ENCODE measurements at places on chromosomes 1 and 21.

DNA sequence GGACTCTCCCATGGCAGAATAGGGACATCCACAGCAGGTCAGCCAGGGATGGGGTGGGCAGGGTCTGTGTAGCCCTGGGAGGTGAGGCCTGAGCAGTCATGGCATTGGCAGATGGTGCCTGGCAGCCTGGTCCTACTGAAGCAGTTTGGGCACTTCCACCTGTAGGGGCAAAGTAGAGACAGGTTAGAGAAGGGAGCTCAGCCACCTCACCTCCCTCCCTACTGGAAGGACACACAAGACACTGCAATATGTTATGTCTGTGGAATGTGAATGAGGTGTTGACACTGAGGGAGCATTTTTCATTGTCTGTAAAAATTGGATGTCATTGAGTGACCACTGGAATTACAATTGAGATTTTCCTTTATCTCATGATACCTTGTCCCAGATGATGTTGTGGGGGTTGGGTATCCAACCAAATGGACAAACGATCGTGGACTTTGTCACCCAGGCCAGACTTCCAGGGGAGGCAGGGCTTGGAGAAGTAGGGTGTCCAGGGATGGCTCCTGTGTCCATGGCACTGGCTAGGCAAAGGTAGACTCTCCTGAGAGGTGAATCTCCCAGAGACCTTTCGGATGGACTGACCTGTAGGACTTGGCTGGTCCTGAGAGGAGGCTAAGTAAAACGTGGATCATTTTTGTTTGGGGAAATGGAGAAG lies 9.7 kb downstream of the SHISA4 start:
- DNase-seq, result no peak

DNA sequence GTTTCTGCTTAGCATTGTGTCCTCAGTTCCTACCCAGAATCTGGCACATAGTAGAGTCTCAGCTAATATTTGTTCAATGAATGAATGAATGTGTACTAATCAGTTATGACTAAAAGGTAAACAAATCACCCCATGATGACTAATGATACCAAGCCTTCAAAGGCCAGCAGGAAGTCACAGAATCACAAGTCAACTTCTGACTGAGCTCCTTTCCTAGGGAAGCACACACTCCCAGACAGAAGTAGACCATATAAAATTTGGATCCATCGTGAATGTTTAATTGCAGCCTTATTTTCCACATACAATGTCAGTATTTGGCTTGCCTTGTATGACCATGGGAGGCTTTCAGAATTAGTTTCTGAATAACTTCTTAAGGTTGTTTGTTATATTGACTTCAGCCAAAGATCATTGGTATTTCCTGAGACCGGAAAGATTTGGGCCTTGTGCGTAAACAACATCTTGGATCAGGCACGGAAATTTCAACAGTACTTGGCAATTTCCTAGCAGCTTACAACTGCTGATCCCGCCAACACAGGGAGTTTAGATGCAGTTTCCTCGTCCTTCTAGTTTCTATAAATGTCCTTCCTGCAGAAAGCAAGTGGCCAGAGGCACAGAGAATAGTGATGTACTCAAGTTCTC lies 185.9 kb upstream of the ATP1B1 start:
- peak; percentile 69 for DNase-seq

- no peak for DNase-seq
Observed at GRCh38 chr1:41439234-41439633, 45.2 kb downstream of the EDN2 start.

DNA sequence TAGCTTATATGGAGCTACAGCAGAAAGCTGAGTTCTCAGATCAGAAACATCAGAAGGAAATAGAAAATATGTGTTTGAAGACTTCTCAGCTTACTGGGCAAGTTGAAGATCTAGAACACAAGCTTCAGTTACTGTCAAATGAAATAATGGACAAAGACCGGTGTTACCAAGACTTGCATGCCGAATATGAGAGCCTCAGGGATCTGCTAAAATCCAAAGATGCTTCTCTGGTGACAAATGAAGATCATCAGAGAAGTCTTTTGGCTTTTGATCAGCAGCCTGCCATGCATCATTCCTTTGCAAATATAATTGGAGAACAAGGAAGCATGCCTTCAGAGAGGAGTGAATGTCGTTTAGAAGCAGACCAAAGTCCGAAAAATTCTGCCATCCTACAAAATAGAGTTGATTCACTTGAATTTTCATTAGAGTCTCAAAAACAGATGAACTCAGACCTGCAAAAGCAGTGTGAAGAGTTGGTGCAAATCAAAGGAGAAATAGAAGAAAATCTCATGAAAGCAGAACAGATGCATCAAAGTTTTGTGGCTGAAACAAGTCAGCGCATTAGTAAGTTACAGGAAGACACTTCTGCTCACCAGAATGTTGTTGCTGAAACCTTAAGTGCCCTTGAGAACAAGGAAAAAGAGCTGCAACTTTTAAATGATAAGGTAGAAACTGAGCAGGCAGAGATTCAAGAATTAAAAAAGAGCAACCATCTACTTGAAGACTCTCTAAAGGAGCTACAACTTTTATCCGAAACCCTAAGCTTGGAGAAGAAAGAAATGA lies 37.6 kb downstream of the CENPF start:
- no peak for DNase-seq

DNA sequence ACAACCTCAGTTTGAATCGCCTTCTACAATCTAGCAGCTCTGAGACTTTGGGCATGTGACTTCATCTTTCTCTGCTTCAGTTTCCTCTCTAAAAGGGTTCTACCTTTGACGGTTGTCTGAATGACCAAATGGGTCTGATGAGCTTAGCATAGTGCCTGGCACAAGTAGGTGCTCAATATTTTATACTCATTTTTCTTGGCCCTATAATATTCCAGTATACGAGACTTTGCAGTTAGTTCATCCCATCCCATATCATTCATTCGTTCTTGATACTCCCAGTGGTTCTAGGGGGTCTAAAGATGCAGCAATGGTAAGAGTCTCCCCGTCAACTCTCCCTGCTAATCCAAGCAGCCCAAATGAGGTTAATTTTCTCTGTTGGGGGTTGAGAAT lies 67.6 kb downstream of the ALPL start:
- DNase-seq, result no peak

GRCh38 chr1:39692152-39693074 lies 1.2 kb upstream of the HPCAL4 start:
- DNase-seq, result no peak

GRCh38 chr1:54018635-54019034 lies 649 bp upstream of the LDLRAD1 start:
- DNase-seq, result no peak

DNA sequence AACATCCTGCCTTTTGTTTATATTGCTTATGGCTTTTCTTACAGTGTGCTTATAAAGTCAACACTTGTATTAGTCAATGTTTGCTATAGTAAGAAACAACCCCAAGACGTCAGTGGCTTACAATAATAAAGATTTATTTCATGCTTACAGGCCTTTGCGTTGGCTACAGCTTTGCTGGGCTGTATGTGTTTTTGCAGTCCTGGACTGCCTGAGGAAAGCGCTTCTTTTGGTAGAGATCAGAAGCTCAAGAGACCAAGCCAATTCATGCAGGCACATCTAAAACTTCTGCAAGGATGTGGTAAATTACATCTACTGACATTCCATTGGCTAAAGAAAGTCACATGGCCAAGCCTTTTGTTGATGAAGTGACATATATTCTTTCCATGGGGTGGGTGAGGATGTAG lies 17.5 kb upstream of the PRKAA2 start:
- peak; percentile 86 for DNase-seq

DNA sequence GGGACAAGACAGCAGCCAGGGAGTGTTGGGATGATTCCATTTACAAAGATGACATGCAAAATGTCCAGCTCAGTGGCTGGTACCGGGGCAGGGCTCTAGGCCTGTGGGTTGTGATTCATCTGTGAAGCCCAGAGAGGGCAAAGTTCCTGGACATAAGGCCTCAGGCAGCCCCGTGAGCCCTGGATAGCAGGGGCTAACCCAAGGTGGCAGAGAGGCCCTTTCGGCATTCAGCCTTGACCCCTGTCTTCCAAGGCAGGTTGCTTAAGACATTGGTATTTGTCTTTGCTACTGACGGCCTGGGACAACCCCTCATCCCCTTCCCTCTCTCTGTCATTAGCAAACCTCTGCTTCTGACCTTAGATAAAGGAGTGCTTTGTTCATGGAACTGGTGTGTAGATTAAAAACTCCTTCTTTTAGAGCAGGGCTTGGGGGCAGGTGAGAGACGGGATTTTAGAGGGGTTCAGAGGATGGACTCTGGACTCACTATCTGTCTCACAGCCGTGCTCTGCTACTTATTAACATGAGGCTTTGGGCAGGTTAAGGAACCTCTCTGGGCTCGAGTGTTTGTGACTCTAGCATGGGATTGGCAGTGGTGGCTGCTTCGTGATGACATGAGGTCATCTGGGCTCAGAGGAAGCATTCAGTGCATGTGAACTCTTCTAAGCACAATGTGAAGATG lies 36.3 kb downstream of the TMEM51 start:
- DNase-seq, result peak; percentile 73

DNA sequence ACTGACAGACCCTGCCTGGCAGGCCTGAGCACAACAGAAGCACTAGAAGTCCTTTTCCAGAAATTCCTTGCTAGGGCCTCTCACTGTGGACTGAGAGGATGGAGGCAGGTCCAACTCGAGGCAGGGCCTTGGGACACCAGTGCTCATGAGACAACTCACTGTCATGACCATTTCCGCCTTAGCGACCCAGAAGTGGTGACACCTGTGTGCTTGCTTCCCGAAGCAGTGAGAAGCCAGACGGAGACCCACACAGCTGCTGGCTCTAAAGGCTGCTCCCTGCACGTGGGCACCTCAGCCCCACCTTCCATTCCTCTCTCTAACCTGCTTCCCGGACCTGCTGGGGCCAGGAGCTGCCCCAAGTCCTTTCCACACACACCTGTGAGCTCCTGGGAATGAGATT lies 33.0 kb downstream of the KCNC4 start:
- no peak for DNase-seq

DNA sequence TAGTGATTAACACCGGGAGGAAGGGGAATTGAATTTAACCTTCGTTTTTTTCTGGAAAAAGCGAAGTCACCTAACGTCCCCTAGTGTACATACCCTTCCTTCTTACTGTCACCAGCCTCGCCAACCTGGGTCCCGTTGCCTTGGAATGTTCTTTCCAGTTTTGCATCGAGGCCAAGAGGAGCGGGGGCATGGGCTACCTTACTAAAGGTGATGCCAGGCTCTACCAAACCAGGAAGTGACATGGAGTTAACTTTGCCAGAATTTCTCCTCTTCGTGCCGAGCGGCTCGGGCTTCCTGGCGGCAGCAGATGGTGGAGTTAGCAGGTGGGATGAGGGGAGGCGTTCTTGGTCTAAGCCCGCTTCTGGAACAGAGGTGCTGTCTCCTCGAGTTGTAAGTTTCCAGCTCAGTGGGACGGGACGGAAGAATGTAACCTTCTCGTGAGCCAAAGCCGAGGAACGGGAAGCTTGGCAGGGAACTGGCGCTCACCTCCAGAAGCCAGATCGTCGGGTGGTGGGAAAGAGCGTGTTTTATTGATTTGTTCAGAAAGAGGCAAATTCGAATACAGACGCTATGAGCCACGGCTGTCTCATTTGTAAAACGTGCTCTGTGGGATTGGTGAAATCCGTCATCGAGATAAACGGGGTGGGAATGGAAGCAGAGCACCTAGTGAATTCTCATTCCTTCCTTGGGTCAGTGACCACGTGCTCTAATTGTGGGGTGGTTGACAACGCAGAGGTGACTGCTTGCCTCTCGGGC lies 486 bp downstream of the NIPAL3 start:
- DNase-seq, result peak; percentile 47

GRCh38 chr1:194043984-194044755 lies 857.8 kb upstream of the B3GALT2 start:
- peak; percentile 21 for DNase-seq

DNA sequence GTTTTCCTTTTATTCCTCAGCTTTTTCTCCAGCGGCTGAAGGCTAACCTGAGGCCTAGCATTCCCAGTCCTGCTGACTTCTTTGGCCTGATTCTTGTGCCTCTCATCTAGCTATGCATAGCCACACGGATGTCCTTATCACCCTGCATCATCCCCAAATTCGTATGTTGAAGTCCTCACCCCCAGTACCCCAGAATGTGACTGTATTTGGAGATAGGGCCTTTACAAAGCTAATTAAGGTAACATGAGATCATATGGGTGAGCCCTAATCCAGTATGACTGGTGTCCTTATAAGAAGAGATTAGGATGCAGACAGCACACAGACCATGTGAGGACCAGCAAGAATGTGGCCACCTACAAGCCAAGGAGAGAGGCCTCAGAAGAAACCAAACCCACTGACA lies 44.6 kb downstream of the CDCP2 start:
- no peak for DNase-seq

DNA sequence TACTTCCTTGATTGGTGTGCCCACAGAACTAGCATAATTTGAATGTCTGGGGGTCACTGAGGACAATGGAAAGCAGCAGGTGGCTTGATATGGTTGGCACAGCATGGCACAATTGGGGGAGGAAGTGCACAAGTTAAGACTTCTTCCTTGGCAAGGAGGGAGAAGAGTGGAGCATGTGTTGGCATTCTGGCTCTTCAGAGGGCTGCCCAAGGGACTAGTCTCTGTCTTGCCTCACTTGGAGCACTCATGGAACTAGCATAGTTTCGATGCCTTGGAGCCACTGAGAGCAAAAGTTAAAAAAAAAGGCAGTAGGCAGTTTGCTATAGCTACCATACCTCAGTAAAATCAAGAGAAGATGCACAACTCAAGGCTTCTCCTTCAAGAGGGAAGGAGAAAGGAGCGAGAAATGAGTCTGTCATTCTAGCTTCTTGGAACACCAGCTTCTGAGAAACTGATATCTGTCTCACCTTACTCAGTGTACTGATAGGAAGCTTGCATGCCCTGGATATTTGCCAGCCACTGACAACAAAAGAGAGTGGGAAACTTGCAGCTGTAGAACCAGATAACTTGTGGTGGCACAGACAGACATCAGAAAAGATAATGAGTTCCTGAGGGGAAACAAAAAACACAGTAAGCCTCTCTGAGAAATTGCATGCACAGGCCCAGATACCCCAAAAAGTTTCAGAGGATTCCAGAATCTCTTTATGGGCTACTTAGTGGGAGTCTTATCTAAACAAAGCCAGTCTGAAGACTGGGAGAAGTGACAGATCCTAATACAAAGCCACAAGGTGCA lies 207.5 kb upstream of the SAMSN1 start:
- DNase-seq, result no peak

DNA sequence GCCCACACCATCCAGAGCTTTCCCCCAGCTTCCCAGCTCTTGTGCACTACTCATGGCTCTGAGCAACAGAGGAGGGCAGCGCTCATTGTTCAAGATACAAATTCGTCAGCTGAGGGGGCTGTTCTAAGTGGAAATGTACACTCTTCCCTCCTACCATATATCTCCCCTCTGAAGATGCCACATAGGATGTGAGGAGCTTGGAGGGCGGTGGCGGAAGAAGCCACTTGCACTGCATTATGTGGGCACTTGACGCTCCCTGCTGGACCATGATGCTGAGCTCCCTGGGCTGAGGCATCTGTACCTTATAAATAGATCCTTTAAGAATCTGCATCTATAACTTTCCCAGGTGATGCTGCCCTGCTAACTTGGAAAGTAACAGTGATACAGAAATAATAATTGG lies 477.6 kb upstream of the DEPDC1 start:
- no peak for DNase-seq

GRCh38 chr1:167582722-167583121 lies 29.2 kb upstream of the CREG1 start:
- no peak for DNase-seq
